ENCODE measurements at places on chromosomes 1 and 21.

DNA sequence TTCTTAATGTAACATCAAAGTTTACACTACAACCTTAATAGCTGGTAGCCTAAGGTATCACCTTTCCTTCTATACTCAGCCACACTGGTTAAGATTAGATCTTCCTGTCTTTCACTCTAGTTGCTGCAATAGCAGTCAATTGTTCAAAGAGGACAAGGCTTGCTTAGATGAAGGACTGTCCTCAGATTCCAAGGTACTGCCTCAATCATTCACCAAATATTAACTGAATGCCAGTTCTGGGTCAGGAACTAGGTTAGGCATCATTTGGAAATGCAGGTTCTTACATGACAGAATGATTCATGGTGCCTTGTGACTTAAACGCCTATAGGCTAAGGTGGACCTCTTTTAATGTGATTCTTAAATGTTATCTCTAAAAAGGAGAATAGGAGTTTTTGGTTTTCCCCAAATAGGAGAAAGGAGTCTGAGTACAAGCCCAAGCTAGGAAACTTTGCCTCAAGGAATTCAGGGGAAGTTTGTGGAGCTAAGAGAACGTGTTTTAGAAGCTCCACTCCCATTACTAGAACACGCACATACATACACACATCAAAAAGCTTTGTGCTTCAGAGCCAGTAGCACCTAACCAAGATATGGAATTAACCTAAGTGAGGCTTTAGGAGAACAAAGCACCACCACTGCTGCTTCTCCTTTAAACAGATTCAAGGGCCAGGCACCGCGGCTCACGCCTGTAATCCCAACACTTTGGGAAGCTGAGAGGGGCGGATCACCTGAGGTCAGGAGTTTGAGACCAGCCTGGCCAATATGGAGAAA is 8.5 kb upstream of the WDR47 start:
- DNase-seq: no peak

DNA sequence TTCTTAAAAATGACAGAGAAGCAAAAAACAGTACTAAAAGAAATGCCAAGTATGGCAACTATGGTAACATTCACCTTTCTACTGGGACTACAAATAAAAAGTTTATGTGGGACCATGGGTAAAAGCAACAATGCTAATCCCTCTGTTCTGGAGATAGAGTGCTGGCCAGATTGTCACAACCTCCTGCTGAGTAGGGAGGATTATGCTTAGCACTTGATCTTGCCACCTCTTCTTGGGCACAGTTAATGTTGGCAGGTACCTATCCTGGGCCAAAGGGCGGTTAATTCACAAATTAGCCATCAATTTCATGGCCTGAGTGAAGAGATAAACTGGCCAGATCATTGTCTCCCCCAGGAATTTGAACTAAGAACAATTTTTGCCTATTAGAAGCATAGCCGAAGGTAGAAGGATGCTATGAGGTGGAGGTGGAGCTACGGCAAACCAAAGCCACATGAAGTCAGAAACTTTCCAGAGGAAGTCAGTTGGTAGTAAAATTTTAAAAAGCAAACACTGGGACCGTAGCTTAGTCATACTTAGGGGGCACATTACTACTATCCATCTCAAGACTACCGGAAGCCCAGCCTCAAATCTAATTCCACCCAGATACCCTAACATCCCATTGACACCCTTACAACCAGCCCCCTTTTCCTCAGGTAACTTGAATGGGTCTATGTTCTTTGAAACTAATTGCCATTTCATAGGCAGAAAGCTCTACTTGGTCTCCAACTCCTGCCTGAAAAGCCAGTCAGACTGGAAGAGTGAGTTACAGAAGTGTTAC is 2.7 kb downstream of the SCYL3 start:
- DNase-seq: peak; percentile 23

DNA sequence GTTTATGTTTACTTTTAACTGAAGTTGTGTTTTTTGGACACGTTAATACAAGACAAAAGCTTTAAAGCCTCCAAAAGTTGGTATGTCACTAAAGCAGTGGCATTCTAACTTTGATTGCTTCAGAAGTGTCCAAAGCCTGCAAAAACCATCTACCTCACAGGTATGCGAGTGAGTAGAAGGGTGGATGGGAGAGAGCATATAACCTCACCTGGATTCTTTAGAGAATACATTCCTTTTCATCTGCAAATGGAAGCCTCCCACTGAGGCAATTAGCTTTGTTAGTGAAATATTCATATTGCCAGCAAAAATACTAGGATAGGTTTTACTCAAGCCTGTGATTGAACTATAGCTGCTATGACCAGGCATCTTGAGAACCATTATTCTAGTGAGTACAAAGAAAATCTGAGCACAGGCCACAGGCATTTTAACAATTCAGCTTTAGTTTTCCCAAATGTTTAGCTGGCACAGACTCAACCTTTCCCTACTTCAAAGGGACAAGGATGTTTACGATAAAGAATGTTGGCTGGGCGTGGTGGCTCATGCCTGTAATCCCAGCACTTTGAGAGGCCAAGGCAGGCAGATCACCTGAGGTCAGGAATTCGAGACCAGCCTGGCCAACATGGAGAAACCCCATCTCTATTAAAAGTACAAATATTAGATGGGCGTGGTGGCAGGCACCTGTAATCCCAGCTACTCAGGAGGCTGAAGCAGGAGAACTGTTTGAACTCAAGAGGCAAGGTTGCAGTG is 39.7 kb downstream of the MAP3K21 start:
- DNase-seq: no peak

DNA sequence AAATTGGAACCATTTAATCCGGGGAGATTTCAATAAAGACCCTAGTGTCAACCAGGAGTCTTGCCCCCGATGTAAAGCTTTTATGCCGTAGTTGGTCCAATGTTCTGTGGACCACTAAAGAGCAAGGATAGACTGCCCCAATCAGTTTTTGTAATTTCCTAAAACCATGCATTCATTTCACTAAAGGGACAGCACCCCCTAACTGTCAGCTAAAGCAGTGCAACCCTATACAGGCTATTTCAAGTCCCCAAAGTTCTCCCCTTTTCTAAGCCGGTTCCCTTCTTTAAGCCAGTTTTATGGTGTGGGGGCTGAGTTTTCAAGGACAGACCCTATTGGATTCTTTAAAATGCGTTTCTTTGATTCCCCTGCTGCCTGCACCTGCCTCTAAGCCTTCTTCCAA is 12.7 kb upstream of the PDPN start:
- DNase-seq: no peak

DNA sequence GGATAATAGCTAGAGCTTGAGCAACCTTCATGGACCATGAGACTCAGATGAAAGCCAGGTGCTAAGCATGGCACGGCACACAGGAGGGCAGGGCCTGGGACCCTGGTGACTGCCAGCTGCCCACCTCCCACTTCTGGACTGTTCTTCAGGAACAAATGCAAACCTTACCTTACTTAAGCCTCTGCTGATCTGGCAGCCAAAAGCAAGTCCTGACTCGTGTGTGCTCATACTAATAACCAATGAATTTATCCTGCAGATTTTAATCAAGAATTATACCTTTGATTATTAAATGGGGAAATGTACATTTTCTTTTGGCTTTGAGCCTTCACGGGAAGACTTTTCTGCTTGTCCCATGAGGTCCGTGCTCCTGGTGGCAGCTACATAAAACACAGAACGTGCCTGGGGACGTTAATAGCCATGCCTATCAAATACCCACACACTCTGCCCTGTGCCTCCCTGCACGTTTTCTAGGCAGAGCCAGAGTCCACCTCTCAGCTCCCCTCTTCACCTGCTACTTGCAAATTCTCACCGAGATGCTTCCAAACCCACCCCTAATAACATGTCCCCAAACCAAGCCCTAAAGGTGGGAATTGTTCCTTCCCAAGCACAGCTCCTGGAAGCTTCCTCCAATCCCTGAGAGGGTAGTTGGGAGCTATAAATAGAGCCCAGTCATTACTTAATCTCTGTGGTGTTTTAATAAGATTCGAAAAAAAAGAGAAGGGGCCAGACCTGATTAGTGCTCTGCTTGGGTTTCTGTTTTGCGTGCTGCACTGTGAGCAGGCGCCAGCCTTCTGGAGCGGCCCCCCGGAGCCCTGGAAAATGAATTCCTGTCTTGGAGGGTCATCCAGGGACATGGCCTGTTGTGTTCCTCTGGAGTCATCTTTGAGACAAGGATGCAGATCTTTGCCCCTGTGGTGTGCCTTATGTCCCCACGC is 33.5 kb downstream of the SLC1A7 start:
- DNase-seq: no peak

- no peak for DNase-seq
Observed at GRCh38 chr1:203188686-203189232, 2.3 kb upstream of the CHI3L1 start.

GRCh38 chr1:226708967-226709396 is 30.1 kb downstream of the ITPKB start:
- no peak for DNase-seq

- DNase-seq: no peak
Observed at GRCh38 chr1:109846162-109846561, 64.5 kb upstream of the CSF1 start.

DNA sequence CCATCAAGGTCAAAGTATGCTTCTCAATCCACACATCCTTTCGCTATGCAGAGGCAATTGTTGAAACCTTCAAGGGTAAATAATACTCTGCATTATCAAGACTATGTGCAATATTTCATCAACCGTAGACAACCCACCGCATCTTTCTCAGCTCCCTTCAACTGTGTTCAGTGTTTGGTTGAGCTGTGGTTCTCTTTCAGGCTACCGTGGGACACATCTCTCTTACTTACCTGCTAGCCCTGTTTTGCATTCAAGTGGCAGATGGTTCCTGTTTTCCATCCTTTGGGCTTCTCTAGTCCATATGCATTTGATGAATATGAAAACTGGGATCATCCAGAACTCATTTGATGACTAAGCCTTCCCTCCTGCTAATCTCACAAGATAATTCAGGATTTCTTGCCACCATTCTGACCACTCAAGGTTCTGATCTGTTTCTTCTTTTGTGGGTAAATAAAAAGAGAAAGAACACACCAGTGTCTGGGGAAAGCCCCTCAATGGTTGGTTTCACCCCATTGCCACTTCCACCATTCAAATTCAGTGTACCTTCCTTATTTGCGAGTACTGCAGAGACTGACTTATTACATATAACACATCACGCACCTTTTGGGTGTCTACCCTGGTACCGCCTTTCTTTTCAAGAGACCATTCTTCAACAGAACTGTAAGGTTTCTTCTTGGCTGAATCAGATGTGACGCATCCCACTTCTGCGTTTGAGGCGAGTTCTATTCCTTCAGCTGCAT is 61.7 kb downstream of the BACE2 start:
- DNase-seq: no peak

GRCh38 chr1:88074661-88075060 is 609.4 kb upstream of the PKN2 start:
- DNase-seq: no peak

DNA sequence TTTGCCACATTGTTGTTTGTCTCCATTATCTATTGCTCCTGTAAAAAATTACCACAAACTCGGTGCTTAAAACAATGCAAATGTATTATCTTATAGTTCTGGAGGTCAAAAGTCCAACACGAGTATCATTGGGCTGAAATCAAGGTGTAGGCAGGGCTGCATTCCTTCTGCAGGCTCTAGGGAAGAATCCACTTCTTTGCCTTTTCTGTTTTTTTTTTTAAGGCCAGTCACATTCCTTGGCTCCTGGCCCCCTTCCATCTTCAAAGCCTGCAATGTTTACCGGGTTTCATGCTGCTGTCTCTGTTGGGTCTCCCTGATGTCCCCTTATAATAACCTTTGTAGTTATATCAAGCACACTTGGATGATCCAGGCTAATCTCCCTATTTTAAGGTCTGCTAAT is 212.7 kb downstream of the PTBP2 start:
- DNase-seq: no peak

- DNase-seq: no peak
Observed at GRCh38 chr1:201955729-201956143, 433 bp downstream of the TIMM17A start.

DNA sequence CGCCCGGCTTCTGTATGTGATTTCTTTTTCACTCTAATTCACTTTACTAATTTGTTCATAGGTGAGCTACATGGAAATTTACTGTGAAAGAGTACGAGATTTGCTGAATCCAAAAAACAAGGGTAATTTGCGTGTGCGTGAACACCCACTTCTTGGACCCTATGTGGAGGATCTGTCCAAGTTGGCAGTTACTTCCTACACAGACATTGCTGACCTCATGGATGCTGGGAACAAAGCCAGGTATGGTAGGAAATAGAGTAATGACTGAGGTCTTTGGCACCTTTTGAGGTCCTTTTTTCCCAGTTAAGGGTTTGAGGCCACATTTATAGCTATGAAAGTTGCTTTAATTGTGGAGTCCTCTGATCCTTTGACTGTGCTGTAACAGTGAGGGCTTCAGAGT is 56.9 kb downstream of the KIF1B start:
- DNase-seq: no peak

DNA sequence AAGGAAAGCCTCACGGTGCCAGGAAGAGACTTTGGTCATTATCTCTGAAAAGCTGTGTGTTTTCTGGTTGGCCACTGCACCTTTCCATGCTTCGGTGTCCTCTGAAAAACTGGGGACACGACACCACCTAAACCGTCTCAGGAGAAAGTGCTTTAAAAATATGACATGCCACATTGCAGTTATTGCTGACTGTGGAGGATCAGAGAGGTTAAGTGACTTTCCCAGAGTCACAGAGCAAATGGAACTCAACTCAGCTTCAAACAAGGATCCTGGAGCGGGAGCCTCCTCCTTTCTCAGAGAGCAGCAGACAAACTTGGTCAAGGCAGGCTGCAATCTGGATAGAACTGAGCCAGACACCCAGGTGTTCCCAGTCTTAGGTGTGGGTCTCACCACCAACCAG is 13.8 kb downstream of the MYOM3 start:
- no peak for DNase-seq

DNA sequence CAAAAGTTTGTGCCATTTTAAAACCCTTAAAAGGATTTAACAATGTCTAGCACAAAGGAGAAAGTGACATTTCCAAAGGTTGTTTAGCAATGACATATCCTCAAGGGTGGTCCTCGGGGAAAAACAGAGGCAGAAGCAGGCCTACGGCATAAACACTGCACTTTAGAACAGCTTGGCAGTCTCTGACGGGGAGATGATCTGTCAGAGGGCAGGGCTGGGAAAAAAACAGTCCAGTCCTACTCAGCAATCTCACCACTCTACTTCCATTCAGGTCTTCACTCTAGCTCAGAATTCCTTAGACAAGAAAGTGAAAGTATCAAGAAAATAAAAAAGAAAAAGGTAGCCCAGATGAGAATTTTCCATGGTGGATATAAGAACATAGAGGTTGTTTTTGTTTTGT is 4.1 kb downstream of the CRYZ start:
- DNase-seq: no peak

GRCh38 chr1:94792473-94793295 is 27.5 kb upstream of the SLC44A3 start:
- DNase-seq: no peak

- DNase-seq: no peak
Observed at GRCh38 chr1:4599951-4600481, 54.4 kb upstream of the AJAP1 start.

GRCh38 chr1:24374891-24375786 is 38.4 kb downstream of the STPG1 start:
- DNase-seq: no peak
